Activated CD4-positive, CD25-positive, alpha-beta regulatory T cell treated with anti-CD3 and anti-CD28 coated beads, Interleukin-2, amount 50 U/mL, for 72 hours (primary cell): ENCODE measurements at places on chromosomes 12 and 14.

GRCh38 chr14:45787167-45787566, 534.2 kb upstream of the MIS18BP1 start:
- DNase-seq, result no peak

DNA sequence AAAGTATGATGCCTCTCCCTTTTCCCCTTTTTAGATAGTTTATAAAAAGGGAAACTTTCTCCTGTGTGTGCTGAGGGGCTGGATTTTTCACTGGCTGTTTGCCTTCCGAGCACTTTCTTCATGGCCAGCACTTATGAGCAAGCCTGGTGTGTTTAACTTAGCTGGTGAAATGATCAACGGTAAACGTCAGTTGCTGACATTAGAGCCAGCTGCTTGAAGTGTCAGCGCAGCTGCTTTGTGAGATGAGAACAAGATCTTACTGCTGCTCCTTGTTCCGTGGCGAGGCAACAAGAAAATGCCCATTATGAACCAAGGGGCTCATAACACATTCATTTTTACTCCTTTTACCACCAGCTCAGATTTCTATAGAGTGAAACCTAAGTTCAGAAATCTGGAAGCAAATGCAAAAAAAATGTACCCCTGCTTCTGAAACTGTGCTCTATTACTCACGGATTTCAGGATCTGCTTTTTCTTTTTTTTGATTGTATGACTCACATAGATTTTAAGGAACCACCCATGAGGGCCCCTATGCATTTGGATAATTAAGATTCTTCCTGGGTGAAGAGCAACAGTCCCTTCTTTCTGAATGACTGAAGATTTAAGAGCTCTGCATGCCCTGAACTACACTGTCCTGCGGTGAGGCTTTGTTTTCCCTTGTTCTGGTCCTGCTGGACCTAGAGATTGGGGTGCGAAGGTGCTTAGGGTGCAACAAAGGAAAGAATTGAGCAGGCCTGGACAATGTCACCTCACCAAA, 74.3 kb upstream of the CPM start:
- no peak for DNase-seq

- peak; percentile 47 for DNase-seq
Measured at GRCh38 chr12:124916374-124917134, 2.1 kb upstream of the UBC start.

DNA sequence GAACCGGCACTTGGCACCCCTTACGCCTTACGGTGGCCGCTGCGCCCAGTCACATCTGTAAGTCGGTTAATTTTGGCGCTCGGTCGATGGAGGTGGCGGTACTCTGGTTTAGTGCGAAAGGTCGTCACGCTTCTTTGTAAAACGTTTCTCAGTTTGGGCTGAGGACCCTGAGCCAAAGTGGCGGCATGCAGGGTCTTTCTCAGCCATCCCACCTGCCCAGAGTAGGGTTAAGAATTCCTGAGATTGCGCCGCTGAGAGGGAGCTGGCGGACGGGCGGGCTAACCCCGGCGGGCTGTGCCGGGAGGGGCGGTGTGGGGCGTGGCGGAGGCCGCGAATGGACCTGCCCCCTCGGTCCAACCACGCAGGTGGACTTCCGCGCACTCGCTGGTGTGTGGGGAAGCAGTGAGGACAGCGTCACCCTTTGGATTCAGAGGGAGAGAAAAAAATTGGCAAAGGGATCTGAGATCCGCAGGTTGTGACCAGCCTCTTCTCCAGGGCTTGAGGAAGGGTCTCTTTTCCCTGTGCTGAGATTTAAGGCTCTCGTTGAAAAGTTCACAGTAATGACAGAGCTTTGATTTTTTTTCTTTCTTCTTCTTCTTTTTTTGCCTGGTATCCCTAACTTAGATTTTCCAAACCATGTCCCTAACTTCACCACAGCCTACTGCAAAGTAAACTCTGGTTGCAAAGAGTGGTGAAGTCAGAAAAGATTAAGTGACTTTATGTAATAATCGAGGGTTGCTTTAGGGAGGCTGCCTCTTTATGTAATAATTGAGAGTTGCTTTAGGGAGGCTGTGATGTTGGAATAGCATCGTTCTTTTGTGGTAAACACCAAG, 602 bp upstream of the FBXO33 start:
- peak; percentile 78 for DNase-seq

DNA sequence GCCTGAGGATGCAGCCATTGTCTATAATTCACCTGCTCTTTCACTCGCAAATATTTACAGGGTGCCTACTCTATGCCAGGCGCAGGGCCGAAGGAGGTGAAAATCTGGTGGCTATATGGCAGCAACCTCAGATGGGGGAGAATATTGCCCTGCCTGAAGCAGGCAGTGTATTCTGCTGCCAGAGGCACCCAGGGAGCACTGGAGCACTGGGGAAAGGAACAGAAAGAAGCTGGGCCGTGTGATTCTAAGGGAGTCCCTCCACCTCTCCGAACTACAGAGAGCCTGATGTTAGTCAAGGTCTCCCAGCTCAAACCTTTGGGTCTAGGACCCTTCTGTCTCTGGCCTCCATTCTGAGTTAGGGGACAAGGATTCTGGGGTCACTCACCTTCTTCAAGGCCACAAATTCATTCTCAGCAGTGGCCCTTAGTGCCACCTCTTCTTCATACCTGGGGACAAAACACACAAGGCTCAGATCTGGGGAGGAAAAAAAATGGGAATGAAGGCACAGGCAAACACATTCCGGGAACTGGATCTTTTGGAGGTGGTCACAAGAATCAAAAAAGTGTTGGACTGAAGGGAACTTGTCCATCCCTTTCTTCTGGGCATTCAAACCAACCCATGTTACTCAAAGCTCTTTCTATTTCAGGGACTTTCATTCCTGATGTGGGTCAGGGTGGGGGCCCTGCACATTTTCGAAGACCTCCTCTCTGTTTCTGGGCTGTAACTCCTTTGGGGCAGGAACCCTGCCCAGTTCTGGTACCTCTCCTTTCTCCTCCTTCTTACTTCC, 19.3 kb upstream of the KRT86 start:
- no peak for DNase-seq

DNA sequence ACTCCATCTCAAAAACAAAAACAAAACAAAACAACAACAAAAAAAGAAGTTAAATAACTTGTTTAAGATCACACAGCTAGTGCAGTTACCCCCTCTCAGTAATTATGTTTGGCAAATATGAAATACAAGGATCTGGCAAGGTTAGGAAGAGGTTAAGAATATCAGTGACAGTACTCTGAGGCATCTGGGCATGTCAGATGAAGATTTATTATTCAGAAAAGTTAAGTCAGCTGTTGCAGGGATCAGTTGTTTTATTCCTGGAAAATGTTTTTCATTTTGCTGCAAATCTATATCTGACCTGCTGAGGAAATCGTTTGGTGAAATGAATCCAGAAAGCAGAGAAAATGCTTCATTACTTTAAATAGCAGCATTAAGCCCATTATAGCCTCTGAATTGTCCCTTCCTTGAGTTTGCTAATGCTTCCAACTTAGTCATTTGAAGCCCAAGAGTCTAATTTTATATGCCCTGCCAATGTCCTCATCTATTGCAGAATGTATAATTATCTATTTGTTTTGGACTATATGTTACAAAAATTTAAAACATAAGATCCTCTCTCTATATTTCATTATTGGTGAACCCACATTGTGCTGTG, 8.1 kb downstream of the GPX2 start:
- DNase-seq, result no peak

DNA sequence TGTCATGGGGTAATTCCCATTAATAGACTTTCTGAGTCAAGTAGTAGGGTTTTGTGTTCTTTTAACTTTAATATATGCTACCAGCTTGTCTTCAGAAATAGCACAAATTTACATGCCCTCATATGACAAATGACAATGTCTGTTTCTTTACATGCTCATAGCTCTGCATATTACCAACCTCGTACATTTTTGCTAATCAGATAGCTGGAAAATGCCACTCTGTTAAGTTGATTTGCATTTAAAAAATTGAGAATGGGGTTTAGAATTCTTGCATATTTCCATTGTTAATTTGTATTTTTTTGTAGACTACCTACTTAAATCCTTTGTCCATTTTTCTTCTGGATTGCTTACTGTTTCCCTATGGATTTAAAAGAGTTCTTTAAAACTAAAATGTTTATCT, 31.2 kb downstream of the SERPINA1 start:
- no peak for DNase-seq

DNA sequence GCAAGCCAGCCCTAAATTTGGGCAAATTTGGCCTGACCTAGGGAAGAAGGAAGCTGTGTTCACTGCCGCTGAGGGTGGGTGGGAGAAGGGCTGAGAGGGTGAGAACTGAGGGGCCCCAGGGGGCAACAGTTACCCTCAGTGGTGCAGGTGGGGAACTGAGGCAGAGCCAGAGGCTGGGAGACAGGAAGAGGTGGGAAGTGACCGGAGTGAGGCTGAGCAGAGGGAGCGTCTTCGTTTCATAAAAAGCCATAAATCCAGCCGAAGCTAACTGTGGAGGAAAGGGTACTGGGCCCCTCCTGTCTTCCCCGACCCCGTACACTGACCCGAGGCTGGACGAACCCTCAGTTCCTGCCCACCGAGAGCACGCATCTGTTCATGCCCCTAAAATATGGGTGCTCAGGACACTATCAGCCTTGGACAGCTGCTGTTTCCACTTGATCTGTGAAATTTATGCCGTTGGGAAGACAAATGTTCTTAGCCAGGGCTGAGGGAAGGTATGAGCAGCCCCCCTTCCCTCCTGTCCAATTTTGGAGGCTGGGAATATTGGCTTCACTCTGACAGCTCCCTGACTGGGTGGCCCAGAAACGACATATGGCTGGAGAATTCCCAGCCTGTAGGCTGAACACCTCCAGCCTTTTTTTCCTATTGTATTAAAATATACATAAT, 116.5 kb downstream of the KIF26A start:
- DNase-seq, result no peak

- DNase-seq, result no peak
Measured at GRCh38 chr12:83573671-83574070, 887.0 kb downstream of the TMTC2 start.

GRCh38 chr12:101436136-101436535, 28.6 kb upstream of the ARL1 start:
- DNase-seq, result no peak

DNA sequence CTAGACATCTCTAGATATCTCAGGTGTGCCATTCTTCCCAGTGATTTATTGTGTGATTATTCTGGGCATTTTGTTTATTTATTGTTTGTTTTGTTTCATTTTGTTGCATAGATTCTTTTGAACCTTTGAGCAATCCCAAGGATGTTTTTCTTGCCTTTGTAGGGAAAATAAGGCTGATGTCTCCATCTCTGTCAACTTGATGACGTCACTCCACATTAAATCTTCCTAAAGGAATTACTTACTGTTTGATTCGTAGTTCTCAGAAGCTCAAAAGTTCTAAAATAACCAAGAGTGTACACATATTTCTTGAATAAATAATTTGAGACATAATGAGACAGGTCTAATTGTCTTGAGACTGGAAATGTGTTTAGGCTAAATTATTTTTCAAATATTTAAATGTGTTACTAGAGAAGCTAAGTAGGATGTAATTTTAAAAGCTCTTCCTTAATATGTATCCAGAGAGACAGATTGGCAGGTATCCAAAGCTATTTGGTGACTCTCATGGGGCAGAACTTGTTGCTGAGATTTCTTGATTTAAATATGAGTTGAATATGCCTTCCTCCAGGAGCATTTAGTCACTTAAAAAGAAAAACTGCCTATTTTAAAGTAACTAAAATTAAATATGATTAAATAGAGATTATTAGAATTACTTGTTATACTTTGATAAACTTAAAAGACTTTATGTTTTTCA, 128.7 kb downstream of the CNTN1 start:
- DNase-seq, result no peak

GRCh38 chr12:124028555-124028925, 55.5 kb downstream of the ZNF664 start:
- DNase-seq, result no peak

DNA sequence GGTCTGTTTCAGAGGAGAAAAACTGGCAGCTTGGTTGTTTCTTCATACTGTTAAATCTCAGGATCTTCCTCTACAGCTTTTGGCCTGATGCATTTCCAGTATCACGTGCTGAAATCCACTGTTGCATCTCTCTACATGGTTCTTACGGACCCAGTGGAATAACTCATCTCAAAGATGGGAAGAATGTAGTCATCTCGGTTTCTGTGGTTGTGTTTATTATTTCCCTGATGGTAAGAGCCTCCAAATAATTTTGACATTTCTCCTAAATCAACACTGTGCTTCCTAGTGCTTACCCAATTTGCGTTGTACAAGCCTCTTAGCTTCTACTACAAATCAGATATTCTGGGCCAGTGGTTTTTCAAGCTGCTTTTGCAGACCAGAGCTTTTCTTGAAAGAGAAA, 812.8 kb downstream of the C12orf50 start:
- DNase-seq, result no peak

DNA sequence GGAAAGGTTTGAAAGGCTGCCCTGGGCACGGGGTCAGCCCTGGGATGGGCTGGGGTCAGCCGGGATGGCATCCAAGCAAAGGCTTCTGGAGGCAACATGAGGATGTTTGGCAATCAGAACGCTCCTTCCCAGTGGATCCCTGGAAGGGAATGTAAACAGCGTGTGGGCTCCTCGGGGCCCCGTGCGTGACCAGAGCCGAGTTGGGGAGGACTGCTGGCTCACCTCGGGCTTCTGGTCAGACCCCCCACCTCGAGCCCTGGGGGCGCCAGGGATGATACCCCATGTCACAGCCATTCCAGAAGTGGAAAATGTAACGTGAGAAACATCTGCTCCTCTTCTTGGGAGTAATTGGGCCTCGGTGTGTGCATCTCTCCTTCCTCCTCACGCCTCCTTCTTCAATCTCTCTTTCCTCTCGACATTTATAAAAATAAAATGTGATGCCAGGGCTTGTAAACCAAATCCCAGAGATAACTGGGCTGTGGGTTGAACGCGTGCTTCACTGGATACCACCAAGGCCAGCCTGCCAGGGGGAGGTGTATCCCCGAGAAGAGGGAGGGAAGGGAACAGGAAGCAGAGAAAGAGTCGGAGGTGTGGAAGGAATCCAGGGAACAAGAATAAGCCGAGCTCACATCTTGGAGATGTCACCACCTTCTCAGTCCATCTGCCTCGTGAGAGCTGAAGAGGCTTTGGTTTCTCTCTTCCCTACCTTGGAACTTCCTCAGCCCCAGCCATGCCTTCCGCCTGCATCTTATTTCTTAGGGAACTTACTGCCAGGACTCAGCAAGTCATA, 144.8 kb downstream of the NUAK1 start:
- DNase-seq, result no peak
